Astrocyte (in vitro differentiated cells and primary cell): ENCODE measurements at places on chromosomes 12 and 14.

GRCh38 chr12:15477761-15478160, 155.5 kb downstream of the PTPRO start:
- DNase-seq, result no peak

DNA sequence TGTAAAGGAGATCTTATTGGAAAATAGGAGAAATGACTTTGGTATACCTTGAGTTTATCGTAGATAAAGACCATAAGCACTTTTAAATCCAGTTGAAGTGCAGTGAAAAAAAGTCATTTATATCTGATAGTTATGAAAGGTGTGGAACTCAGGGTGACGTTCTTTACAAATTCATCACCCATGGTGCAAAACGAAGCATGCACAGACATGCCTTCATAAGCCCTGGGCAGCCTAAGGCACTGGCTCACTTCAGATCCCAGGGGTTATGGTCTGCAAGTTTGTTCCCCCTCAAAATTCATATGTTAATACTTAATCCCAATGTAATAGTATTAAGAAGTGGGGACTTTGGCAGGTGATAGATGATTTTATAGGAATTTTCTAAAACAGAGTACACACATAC, 1216.4 kb upstream of the USP15 start:
- no peak for DNase-seq

GRCh38 chr14:101844219-101844618, 82.7 kb downstream of the PPP2R5C start:
- no peak for DNase-seq

- DNase-seq, result peak; percentile 6
Measured at GRCh38 chr14:90487031-90487430, 90.2 kb downstream of the CALM1 start.

DNA sequence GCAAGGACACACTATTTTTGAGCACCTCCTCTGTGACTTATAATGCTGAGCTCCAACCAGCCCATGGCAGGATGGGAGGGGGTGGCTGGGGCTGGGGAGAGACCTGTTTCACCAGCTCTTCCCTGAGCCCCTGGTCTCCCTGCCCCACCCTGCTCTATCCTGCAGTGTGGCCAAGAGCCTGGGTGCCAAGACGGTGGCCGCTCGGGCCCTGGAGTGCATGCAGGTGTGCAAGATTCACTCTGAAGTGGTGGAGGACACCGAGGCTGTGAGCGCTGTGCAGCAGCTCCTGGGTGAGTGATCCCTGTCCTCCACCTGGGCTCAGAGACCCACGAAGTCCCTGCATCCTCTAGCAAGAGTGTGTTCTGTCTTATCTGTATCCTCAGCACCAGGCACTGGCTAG, 14.4 kb downstream of the SDSL start:
- no peak for DNase-seq
